ENCODE measurements at places on chromosomes 2 and 18.

DNA sequence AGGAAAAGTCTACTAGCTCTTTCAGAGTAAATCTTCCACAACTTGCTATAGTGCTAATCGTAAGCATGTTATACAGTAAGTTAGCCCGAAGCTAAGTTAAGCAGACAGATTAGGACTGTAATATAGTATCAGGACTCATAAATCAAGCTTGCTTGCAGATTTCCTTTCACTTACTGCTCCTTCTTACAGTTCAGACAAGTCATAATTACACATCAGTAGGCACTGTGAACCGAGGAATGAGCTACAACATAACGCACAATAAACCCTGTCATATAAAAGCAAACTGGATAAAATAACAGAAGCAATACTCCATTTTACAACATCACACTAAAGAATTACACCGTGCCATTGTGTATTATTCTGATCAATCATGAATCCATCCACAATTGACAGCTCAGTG, 832.6 kb upstream of the ZEB2 start:
- DNase-seq: no peak

DNA sequence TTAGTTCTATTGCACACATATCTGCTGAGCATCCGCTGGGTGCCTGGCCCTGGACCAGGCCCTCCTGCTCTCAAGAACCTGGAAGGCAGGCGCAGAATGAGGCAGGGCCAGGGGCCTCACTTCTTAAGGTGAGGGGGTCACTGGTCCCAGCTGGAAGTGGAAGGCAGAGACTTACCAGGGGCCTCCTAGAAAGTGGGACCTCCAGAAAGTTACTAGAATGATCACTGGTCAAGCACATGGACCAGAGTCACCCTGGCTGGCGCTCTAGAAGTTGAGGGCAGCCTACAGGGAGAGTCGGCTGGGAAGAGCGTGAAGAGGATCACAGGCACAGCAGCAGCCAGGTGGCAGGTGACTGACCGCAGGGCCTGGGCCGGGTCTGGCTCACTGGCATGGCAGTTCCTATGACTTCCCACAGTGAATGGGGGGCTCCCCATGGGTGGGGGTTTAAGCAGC, 26.1 kb upstream of the MAL start:
- no peak for DNase-seq

DNA sequence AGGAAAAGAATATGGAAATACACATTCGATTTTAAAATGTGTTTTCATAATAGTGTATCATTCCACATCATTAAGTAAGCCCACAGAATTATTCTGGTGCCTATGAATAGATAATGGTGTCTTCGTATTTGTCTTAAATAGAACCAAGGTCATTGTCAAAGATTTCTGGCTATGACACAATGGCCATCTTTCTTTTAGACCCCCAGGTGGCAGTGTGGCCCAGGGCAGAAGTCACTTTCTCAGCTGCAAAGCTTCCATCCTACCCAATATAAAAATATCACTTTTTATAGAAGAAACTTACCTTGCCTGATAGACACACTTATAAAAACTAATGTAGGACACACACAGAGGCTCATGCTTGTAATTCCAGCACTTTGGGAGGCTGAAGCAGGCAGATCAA, 57.5 kb downstream of the ZRANB3 start:
- DNase-seq: no peak

DNA sequence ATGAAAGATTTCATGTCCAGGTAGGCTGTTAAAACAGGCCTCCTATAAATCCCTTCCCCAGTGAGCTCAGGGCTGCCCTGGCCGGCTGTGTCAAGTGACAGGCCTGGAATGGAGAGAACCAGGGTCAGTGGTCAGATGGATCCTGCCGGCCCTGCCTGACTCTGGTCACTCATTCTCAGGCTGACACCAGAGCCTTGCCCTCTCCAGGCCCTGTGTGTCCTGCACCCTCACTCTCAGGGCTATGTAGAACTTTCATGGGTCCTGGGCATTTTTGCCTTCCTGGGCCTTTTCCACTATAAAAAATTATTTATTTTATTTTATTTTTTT, 82.0 kb upstream of the RGPD5 start:
- no peak for DNase-seq

DNA sequence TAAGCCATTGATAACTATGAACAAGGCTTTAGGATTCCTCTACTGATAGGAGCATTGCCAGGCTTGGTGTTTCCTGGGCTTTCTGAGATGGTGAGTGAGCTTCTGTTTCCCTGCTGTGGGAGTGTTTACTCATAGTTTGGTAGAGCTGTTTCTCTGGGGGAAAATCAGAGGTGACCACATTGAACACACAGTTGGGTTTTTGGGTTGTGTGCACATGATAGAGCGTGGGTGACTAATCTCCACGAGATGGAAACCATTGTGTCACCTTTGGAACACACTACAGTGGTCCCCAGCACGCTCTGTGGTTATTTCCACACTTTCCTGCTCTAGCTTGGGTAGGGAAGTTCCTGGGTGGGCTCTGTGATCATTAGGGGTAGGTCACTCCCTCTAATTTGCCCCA, 5.4 kb downstream of the IL1R1 start:
- no peak for DNase-seq

- DNase-seq: no peak
Observed at GRCh38 chr2:70024284-70024683, 62.9 kb upstream of the ASPRV1 start.

DNA sequence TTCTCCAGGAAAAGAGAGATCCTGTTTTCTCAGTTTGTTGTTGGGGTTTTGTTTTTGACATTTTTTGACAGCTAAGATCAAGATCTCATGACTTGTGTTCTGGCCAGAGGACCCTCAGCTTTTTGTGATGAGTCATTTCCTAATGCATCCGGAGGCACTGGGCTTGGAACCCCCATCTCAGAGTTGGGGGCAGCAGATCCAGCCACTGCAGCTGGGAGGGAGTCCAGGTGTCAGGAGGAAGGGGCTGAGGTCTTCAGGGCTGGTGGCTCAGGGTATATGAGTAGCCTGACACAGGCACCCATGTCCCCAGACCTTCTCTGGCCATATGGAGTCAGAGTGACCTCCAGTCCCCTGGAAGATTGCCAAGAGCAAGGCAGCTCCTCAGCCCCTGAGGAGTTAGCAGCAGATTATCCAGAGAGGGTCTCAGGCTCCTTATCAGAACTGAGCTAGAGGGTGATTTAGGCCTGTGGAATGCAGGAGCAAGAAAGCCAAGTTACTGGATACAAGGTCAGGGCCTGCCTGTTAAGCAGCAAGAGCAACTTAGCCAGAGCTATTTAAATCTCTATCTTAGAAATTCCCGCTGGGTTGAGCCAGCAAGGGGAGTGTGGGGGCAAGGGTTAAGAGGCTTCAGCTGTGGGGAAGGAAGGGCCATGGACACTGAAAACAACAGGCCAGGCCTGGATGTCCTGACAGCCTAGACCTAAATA, 62.4 kb downstream of the TANC1 start:
- DNase-seq: no peak

- no peak for DNase-seq
Observed at GRCh38 chr2:228705318-228705717, 523.8 kb upstream of the SPHKAP start.

DNA sequence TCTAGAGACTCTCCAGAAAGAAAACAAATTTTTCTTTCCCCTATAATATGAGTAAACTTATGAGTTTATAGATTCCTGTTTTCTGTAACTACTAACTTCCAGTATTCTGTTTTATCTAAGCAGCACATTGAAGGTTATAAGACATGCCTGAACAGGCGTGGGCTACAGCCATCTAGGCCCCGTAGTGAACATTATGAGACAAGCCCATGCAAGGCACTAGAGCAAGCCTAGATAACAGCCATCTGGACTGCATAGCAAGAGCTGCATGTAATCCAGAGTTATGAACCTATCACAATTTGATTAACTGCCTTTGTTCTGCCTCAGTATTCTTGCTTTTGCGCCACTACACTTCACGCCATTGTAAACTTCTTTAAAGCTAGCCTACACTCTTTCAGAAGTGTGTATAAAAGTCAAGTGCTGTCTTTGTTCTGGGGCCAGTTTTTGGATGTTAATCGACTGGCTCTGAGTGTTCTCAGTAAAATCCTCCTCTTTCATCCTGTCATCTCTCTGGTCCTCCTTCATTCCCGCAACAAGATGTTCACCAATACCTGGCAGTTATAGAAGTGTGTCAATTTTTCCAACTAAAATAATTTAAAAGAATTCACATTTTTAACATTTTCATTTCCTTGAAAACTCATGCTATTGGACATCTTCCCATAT, 3.0 kb upstream of the SULT1C3 start:
- DNase-seq: no peak

GRCh38 chr18:44895176-44895798, 214.6 kb downstream of the SETBP1 start:
- DNase-seq: no peak

GRCh38 chr2:201820383-201821007, 14.2 kb downstream of the CDK15 start:
- no peak for DNase-seq

DNA sequence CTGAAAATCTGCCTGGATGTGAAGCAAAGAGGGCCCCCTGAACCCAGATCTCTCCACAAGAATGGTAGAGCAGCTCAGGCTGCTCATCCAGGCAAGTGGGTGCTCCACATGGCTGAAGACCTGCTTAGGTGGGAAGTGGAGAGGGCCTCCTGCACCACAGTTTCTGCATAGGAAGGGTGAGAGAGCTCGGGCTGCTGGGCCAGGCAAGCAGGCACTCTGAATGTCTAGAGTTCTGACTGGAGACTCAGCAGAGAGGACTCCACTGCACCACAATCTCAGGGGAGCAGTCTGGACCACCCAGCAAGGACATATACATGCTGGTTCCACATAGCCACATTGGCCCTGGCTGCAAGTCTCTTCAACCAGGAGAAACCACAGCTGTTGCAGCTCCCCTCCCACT, 52.0 kb downstream of the DSEL start:
- no peak for DNase-seq

DNA sequence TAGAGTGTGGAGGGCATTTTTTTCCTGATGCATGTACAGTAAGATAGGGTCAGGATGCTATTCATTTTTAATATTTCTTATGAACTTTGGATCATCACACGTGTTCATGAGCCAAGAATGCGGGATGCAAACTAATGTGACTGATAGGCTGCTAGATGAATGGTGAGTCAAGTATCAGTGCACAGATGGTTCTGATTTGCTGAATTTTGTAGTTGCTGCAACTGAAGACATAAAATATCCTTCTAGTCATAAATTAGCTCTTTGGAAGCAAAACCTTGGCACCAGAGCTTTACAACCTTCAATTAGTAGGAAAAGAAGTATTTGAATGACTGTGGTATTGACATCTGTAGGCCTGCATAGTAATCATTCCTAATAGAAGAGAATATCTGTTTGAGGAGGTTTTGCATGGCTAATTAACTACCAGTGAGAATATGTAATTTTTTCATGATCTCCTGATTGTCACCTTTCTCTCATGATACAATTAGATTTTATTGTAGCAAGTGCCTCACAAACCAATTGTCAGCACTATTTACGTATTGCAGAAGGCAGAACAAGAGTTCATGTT, 94.0 kb downstream of the VRK2 start:
- DNase-seq: no peak

GRCh38 chr2:141468761-141469160, 662.1 kb downstream of the LRP1B start:
- DNase-seq: no peak

- DNase-seq: no peak
Observed at GRCh38 chr2:134603966-134604365, 114.8 kb downstream of the TMEM163 start.

DNA sequence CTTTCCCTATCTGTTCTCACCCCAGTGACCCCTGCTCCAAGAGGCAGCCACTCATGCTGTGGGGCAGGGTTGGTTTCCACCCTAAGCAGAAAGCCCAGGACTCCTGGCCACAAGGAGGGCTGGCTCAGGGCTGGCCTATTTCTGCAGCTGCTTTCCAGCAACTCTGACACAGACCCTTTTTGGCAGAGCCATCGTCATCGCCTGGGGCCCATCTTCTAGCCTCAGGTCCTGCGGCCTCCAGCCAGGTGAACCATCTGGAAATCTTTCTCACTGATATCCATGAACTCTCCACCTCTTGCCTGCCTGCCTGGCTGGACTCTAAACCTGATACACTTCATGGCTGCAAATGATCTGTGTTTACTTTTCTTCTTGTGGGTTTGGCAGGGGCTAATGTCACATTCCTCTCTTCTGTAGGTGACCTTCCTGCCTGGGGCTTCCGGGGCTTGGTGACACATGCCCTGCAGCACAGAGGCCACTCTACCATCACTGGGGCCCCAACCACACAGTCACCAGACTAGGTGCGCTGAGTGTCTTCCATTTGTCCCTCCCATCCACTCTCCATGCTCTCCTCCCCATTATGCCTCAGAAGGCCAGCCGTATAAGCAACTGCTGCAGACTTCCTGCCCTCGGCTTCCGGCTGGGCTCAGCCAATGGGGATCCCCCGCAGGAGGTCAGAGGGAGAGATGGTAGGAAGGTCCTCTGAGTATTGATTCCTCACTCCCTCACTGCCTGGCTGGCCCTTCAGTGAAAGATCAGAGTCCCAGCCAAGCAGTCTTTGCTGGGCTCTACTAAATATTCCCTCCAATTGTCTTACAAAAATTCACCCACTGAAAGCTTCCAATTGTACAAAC, 9.7 kb upstream of the COPS8 start:
- DNase-seq: no peak

- no peak for DNase-seq
Observed at GRCh38 chr18:53665701-53666100, 558.8 kb downstream of the MBD2 start.

DNA sequence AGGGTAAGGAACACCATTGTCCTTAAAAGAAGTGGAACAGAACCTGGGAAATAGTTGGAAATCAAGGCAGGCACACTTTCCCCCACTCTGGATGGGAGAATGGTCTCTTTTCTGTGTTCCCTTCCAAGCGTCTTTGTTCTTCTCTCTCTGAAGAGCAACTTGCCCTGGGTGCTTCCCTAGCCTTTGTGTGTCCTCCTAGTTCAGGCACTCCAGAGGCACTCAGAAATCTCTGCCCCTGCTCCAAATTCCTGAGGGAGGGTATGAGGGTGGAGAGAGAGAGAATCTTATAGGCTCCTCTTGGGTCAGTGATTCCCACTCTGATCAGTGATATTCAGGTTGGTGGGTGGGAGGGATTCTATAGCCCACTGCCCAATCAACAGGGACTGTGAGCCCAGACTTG, 8.8 kb upstream of the SIX2 start:
- no peak for DNase-seq

- no peak for DNase-seq
Observed at GRCh38 chr18:5463390-5463789, 80.4 kb downstream of the EPB41L3 start.

DNA sequence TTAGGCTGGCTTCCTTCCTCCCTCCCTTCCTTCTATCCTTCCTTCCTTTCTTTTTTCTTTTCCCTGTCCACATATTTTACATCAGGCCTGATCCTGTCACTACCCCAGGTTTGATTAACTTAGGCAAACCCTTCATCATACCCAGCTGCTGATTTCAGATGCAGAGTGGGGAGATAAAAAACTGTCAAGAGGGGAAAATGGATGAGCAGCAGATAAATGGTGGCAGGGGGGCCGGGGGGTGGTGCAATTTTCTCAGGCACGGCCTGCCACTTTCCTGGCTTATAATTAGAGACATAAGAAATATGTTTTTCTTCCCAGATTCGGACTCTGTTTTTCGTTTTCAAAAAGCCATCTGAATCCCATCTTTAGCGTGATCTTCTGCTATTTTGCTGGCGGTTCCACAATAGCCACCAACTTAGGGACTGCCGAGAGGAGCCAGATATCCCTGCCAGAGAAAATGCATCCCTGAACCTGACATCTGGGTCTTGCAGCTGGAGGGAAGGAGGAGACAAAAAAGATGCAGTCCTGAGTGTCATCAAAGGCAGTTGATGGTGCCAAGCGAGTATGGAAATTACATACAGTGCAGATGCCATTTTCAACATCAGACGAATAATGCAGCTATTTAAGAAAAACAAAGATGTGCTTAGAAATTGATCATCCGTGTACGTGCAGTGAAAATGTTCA, 49.9 kb downstream of the CXCR4 start:
- no peak for DNase-seq

- no peak for DNase-seq
Observed at GRCh38 chr2:134231965-134232340, 21.9 kb upstream of the MGAT5 start.

Data from stimulated activated CD8-positive, alpha-beta memory T cell treated with anti-CD3 and anti-CD28 coated beads, Interleukin-15, amount 100 ng/mL, for 4 hours (primary cell).